ENCODE measurements at places on chromosomes 16 and 17.

DNA sequence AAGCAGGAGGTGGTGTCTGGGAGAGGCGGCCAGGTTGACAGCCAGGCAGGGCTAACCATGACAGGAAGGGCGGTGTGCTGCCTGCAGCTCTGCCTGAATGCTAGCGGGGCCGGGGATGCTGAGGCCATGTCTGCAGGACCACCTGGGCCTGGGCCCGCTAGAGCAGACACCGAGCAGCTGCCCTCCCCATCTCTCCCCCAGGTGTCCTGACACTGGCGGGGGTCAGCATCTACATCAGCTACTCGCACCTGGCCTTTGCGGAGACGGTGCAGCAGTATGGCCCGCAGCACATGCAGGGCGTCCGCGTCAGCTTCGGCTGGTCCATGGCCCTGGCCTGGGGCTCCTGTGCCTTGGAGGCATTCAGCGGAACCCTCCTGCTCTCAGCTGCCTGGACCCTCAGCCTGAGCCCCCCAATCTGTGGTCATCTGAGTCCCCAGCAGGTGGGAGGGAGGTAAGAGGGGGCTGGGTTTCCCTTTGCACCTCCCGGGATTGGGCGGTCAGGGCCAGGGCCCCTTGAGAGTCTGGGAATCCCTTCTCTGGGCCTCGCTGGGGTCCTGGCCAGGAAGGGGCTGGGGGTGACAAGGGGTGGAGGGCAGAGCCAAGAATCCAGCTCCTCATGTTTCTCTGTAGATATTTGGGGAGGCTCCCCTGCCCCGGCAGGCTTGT lies 7.5 kb downstream of the TMEM235 start:
- no peak for DNase-seq

GRCh38 chr16:69477546-69477945 lies 53.1 kb downstream of the CYB5B start:
- DNase-seq, result peak; percentile 83

DNA sequence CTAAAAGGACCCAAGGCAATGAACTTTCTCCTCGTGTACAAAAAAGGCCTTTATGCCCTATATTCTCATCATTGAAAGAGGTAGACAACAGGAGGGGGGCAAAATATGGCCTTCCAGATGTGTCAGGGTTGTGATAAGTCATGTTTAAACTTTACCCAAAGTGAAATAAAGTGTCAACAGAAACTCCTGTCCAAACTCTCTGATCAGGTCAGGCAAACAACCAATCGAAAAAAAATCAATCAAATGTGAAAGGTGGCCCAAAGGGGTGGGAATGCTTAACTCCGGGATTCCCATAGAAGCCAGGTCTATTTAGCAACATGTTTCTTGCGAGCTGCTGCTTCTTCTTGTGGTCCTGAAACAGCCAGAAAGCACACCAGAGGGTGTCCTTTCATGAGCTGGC lies 49.5 kb upstream of the SOX9 start:
- no peak for DNase-seq

- DNase-seq, result no peak
Observed at GRCh38 chr17:45145035-45145389, 3.3 kb upstream of the HEXIM1 start.

DNA sequence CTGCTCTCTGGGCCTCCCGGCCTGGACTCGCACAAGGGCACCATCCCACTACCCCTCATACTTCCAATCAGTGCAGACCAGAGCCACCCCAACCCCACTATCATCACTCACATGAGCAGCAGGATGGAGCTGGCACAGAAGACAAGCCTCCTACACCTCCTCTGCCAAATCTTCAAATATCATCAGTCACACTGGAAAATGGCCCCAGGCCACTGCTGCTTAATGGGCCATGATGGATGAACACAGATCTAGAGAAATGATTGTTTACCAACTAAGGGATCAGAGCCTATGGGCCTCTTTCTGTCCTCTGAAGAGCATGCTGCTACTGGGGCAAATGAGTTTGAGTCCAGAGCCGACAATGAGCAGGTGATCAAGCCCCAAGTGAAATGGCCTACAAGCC lies 165.5 kb downstream of the GRIN2A start:
- no peak for DNase-seq

DNA sequence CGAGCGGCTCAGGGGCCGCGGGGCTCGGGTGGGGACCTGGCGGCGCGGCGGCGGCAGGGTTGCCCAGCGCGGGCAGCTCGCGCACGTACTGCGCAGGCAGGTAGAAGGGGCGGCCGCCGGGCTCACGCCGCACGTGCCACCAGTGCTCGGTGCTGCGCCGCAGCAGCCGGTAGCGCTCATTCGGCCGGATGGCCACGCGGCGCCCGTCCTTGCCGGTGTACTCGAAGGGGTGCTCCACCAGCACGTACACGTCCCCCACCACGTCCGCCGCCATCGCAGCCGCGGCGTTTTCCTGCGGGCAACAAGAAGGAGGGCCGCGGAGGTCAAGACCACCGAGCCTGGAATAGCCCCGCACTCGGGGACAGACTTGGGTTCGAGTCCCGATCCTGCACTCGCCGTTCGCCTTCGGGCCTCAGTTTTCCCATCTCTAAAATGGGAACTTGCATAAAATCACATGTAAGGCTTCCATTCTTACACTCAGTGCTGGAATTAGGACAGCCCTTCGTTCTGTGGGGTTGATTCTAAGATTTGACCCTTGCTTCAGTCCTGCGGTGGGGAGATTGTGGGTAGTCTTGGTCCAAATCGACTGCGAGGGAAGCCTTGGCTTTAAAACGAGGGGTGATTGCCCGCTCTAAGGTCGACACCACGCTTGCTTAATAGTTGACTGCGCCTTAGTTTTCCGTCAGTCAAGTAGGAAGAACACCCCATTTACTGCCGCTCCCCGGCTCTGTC lies 2.5 kb downstream of the ARHGAP27 start:
- DNase-seq, result no peak

- no peak for DNase-seq
Observed at GRCh38 chr17:28151001-28151400, 108.5 kb downstream of the NLK start.

DNA sequence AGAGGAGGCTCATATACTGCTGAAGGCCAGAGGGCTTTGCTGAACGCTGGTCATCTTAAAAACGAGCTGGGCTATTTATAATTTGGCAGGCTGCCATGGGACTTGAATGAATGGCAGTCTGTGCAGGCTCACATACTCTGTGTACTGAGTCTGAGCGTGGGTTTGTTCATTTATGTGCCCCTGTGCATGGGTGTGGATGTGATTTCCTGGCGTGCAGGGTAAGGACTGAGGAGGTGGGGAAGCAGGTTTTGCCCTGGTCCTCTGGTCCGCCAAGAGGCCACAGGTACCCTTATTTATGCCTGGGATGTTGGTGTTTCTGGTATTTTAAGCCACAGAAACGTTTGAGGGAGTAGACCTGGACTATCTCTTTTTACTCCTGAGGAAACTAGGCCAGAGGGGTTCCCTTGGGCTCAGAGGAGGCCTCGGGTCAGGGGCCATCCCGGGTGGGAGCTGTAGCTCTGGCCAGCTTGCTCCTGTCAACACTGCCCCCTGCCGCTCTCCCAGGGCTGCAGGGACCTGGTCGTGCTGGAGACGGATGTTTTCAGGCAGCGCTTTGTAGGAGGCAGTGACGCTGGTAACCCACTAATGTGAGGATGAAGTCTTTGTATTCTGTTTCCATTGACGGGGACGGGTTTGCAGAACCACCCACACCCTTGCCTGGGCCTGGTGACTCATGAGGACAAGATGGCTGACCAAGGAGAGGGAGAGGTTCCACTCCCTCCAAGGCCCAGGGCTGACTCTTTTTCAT lies 184.4 kb downstream of the MSI2 start:
- peak; percentile 82 for DNase-seq
